NCI-H1436 treated with DMSO at 0.1 percent for 48 hours (cell line): ENCODE measurements at places on chromosomes 7 and 10.

- no peak for DNase-seq
Measured at GRCh38 chr10:86393862-86394455, 27.4 kb upstream of the GRID1 start.

GRCh38 chr7:106418526-106418925 is 133.7 kb upstream of the NAMPT start:
- DNase-seq = no peak

DNA sequence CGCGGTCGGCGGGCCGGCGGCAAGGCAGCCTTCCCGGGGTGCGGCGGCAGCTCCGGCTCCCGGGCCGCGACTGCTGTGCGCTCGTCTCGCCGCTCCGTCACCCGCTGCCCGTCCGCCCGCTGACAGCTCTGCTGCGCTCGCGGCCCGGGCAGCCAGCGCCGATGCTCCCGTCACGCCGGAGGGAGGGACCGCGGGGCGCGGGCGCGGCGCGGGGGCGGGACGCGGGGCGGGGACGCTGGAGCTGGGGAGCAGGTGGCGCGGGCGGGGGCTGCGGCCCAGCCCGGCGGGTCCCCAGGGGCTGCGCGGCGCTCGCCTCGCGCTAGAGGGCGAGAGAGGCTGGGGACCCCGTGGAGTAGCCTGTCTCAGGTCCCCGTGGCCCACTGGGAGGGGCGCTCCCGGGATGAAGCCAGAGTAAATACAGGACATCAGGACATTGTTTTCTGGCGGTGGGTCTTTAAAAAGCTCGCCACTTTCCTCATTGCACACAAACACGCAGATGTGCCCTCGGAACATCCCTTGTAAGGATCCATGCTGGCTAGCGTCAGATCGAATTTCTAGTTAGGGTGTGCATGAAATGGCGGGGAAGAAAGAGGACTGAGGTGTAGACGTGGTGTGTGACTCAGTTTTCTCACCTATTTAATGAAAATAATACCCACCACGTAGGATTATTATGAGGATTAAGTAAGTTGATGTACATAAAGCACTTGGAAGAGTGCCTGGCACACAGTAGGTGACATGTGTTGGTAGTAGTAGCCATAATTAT is at the start of gene ELAPOR2:
TSS of gene ELAPOR2 (minus strand) at position 130 of the 763 bp plus-strand sequence. CDS start 141 bp downstream, outside the sequence.
- DNase-seq = peak; percentile 25

DNA sequence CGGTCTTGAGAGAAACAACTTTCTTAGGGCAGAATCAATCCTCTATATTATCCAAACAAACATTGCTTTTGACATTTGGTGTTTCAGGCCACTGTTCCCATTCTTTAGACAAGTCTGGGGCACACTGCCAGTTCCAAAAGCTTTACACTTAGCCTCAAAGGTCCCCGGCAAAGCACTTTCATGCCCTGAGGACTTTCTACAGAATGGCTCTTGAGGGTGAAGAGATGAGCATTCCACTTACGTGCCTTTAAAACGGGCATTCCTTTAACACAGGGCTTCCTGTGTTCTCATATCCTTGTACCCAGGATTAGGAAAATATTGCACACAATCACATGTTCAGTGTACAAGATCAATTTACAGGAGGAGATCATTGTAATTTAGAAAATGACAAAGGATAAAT is 13.1 kb upstream of the TMEM213 start:
- no peak for DNase-seq

DNA sequence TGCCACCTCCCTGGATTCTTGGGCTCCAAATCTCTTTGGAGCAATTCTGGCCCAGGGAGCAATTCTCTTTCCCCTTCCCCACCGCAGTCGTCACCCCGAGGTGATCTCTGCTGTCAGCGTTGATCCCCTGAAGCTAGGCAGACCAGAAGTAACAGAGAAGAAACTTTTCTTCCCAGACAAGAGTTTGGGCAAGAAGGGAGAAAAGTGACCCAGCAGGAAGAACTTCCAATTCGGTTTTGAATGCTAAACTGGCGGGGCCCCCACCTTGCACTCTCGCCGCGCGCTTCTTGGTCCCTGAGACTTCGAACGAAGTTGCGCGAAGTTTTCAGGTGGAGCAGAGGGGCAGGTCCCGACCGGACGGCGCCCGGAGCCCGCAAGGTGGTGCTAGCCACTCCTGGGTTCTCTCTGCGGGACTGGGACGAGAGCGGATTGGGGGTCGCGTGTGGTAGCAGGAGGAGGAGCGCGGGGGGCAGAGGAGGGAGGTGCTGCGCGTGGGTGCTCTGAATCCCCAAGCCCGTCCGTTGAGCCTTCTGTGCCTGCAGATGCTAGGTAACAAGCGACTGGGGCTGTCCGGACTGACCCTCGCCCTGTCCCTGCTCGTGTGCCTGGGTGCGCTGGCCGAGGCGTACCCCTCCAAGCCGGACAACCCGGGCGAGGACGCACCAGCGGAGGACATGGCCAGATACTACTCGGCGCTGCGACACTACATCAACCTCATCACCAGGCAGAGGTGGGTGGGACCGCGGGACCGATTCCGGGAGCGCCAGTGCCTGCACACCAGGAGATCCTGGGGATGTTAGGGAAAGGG is 913 bp downstream of the NPY start:
- no peak for DNase-seq

DNA sequence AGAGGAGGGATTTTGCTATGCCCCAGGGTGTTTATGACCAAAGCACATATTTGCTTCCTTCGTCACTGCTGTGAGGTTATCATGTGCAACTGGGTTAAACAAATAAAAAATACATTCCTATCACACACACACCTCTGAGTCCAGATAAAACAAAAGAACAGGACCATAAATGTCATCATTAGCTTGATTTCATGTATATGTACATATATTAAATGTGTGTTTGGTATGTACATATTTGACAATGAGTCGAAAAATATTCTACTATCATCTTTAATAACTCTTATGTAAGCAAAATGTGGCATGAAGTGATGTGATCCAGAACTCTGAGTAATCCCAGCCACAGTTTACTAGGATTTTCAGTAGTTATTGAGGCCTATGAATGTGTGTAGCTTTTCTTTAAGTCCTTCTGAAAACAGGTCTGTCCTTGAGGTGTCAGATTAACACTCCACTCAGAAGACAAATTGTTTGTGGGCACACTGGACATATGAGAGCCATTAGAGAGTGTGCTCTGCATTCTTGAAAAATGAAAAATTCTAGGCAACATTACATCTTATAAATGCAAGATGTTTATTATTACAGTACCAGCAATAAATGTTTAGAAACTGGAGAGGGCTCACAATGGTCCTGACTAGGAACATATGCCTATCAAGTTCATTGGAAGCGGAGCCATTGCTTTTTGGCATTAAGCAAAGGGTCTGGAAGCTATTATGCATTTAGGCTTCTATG is 335.1 kb upstream of the SEMA3A start:
- no peak for DNase-seq

DNA sequence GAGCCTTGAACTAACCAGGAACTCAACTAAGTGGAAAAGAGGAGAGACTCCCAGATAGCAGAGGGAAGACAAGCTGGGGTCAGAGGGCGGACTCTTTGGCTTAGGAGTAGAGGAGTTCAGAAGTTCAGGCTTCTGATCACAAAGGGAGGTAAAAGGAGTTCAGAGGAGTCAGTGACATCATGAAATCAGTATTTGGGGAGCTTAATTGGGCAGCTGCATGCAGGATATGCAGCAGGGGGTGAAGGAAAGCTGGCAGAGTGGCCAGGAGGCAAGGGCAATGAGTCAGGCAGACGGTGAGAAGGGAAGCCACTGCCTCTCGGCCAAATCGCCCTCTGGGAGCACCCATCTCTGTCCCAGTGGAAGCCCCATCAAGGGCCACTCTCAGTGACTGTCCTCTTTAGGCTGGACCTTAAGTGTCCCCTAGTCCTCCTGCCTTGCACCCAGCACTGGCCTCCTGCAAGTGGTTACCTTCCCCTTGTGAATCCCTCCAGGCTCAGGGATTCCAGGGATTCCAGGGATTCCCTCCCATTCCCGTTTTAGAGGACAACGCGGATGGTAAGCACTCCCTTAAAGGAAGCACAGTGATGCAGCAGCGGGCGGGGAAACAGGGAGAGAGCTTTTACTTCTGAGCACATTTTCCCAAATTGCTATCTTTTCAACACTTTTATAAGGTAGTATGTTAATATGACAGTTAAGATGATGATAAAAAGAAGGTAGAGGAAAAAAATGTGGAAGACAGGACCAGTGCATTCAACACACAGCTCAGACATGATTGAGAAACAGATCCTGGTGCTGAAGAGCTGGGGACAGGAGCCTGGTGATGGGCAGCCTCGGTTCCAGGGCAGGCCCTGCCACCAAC is 72.6 kb downstream of the KCNMA1 start:
- no peak for DNase-seq

GRCh38 chr7:44373418-44373740 is 48.0 kb upstream of the CAMK2B start:
- no peak for DNase-seq

DNA sequence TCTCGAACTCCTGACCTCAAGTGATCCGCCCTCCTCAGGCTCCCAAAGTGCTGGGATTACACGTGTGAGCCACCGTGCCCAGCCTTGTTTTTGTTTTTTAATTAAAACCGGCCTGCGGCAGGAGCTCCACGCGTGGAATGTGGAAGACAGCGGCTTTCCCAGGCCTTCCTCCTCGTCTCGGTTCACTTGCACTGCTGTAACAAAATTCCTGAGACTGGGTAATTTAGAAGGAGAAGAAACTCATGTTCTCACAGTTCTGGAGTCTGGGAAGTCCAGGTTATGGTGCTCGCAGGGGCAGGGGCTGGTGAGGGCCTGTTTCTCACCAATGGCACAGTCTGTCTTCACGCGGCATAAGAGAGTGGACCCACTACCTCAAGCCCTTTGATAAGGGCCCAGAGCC is 14.4 kb upstream of the CRYGN start:
- DNase-seq = no peak

- no peak for DNase-seq
Measured at GRCh38 chr10:60921633-60922032, 22.4 kb downstream of the RHOBTB1 start.

- DNase-seq = no peak
Measured at GRCh38 chr7:129188892-129189660, 643 bp downstream of the SMO start.

DNA sequence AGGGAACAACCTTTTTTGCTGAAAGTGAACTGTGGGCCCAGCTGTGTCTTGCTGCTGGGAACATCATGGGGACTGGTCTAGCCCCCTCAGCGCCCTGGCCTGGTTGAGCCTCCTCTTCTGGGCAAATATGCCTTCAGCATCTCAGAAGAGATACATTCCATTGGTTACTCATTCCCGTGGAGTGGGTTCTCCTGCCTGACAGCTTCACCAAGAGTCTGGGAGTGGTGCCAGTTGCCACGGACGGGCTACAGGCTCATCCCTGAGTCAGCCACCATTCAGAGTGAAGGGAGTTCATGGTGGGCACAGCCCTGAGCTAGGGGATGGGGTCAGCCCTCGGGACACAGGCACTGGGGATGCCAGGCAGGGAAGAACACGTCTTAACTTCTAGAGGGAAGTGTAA is 81.9 kb downstream of the RAMP3 start:
- no peak for DNase-seq

- DNase-seq = no peak
Measured at GRCh38 chr10:71272056-71272771, 46.8 kb upstream of the SLC29A3 start.

DNA sequence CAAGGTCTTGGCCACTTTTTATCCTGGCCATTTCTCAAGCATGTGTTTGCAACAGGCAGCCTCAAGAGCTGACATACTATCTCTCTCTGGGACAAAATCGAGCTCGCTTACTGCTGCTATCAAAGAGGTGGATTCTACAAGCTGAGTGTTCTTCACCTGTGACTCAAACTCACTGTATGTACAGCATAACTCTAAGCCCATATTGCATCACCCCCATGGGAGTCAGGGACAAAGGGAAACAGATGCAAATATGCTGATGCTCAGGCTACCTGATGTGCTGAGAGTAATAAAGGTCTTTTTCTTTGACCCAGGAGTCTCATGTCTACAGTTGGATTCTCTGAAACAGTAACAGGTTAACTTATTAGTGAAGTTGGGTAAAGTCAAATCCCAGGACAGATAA is 45.2 kb downstream of the PCLO start:
- DNase-seq = peak; percentile 35

- peak; percentile 12 for DNase-seq
Measured at GRCh38 chr7:23679898-23680413, at the start of gene FAM221A. Gene FAM221A, plus strand, starts transcription at chr7:23680199. Its CDS starts 20 bp downstream, at chr7:23680219.

DNA sequence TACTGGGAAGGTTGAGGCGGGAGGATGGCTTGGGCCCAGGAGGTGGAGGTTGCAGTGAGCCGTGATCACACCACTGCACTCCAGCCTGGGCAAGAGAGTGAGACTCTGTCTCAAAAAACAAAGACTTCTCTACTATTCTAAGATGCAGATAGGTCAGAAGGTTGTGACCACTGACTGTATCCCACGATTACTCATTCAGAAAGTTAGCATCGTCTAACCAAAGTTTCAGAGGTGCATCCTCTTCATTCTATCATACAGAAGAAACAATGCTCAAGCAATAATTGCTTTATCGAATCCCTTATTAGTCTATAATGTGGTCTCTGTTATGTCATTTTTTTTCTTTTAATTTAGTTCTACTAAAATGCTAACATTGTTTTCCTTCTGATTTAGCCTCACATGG is 348.7 kb upstream of the LRGUK start:
- DNase-seq = no peak

- no peak for DNase-seq
Measured at GRCh38 chr7:22154143-22154529, 202.8 kb downstream of the RAPGEF5 start.

GRCh38 chr7:17523813-17524739 is 225.6 kb downstream of the AHR start:
- DNase-seq = no peak

DNA sequence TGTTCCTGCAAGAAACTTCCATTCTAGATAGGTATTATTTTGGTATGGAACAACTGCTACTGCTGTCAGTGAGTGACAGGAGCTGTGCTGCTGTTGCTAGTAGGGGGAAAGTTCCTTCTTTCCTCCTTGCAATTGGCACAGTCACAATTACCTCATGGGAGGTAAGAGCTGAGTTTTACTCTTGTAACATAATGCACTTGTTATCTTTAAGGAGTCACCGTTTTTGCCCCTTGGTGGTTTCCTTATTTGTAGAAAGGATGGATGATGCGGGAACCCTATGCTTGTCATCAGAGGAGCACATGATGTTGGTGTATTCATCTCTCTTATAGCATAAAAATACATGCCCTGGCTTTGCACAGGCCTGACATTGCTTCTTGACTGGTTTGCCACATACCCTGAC is 234.7 kb upstream of the NPY start:
- DNase-seq = no peak
